Lung (tissue), 17 donors: ENCODE measurements at places on chromosomes 6 and 20. TPM values are rescaled to one million over a fixed set of nuclear protein-coding genes. Genes with fewer than 3 reads are reported as not detected.

The TSPO2 gene
- polyA plus RNA-seq, result 0.07 TPM

The TREM1 gene
- 54.7 TPM for polyA plus RNA-seq

The KCNK16 gene
- not detected for polyA plus RNA-seq

The TDRD6 gene
- 0.03 TPM for polyA plus RNA-seq

The FKBP1C gene
- polyA plus RNA-seq, result 2.5 TPM

The OXT gene
- not detected for polyA plus RNA-seq

The LINC00237 gene
- polyA plus RNA-seq, result 0.03 TPM

The CYP39A1 gene
- 3.6 TPM for polyA plus RNA-seq

GRCh38 chr20:8309634-8310033 is 177.6 kb downstream of the PLCB1 start:
- no peak for DNase-seq

GRCh38 chr6:25136854-25137253 is 142.3 kb upstream of the CARMIL1 start:
- DNase-seq, result no peak

DNA sequence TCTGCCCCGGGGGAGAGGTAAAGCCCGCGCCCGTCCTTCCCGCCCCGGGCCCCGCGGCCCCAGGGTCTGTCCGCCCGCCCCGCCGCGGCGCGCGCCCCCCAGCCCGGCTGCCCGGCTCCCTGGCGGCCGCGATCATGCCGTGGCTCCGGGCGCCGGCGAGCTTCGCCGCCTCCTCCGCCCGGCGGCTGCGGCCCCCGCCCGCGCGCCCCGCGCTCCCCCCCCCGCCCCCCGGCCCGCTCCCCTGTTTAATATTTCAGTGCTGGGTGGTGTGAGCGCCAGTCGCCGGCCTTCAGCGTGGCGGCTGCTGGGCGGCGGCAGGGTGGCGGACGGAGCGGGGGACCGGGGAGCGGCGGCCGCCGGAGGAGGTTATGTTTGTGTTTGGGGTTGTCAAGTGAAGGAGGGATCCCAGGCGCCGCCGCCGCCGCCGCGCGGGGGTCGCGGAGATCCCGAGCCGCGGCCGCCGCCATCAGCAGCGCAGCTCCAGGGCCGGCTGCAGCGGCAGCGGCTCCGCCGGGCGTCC is at the start of gene HIVEP1:
Gene HIVEP1, plus strand, starts transcription at position 275 of the 520 bp plus-strand sequence. CDS start 3,317 bp downstream, outside the sequence.
- DNase-seq, result peak; percentile 69

DNA sequence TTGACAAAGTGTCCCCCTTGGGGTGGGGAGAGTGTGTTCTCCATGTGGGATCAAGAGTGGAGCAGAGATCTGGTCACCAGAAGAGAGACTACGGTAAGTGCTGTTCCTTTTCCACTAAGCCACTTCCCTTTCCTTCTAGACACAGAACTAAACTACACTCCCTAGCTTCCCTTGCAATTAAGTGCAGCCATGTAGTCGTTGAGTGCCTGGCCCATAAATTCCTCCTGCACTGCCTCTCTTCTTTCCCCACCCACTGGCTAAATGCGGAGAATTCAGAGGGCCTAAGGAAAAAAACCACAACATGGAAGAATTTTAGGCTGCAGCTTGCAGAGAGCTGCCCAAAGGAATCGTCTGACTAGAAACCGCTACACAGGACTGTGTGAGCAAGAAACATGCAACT is 1.5 kb downstream of the WDR27 start:
- no peak for DNase-seq

GRCh38 chr6:3359973-3360726 is 96.7 kb downstream of the SLC22A23 start:
- DNase-seq, result no peak

DNA sequence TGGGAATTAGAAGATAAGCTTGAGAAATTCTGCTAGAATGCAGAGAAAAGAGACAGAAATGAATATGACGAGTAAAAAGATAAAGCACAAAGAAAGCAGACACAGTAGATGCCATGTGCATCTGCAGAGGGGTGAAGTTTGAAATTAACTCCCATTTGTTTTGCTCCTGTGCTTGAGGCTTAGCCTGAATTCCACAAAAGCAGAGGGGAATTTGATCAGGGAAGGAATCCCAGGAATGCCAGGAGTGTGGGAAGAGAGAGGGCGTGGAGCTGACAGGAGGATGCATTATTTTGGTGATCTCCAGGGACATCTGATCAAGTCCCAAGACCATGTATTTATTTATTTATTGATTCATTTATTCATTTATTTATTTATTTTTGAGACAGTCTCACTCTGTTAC is 55.6 kb downstream of the SLC22A1 start:
- DNase-seq, result no peak

GRCh38 chr6:122429323-122429722 is 29.9 kb downstream of the HSF2 start:
- DNase-seq, result no peak

DNA sequence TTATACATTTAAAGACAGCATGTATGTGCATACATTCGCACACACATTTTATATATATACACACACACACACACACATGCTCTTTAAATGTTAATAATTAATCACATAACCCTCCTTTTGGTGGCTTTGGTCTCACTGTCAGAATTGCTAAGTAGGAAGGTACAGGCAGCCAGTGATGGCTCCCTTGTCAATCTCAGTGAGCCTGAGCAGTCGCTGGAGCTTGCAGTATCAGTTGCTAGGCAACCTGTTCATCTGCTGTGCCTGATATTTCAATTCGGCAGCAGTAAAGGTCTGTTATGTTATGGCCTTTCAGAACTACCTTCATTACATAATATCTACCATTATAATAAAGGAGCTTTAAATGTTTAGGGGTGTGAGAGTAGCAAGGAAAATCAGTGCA is 374.3 kb downstream of the LMBRD1 start:
- no peak for DNase-seq

- no peak for DNase-seq
These were observed 8.1 kb upstream of the DDR1 start for GRCh38 chr6:30876039-30876730.

- DNase-seq, result peak; percentile 38
These were observed at the start of gene SLC17A9 for GRCh38 chr20:62952373-62952967. SLC17A9 (plus strand) TSS chr20:62952709; CDS start chr20:62952831, 122 bp downstream.

GRCh38 chr6:116118608-116119007 is 7.3 kb downstream of the COL10A1 start:
- no peak for DNase-seq

- peak; percentile 46 for DNase-seq
These were observed 11.7 kb upstream of the MAPK13 start for GRCh38 chr6:36118550-36119107.

DNA sequence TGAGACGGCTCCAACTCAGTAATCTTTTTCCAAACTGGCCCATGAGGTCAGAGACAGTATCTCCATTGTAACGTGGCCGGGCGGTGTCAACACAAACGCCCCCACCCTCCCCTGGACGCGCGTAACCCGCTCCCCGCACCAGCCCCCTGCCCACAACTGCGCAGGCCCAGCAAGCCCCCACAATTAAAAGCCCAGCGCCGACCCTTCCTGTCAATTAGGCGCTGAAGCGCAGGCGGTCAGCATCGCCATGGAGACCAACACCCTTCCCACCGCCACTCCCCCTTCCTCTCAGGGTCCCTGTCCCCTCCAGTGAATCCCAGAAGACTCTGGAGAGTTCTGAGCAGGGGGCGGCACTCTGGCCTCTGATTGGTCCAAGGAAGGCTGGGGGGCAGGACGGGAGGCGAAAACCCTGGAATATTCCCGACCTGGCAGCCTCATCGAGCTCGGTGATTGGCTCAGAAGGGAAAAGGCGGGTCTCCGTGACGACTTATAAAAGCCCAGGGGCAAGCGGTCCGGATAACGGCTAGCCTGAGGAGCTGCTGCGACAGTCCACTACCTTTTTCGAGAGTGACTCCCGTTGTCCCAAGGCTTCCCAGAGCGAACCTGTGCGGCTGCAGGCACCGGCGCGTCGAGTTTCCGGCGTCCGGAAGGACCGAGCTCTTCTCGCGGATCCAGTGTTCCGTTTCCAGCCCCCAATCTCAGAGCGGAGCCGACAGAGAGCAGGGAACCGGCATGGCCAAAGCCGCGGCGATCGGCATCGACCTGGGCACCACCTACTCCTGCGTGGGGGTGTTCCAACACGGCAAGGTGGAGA is at the start of the genes HSPA1A and HSPA1L:
Gene HSPA1A, plus strand, starts transcription at position 519 of the 814 bp plus-strand sequence. Its CDS starts 214 bp downstream, at position 733.
Gene HSPA1L, minus strand, starts transcription at position 259 of the 814 bp plus-strand sequence. CDS start 3,311 bp downstream, outside the sequence.
- DNase-seq, result peak; percentile 99

GRCh38 chr20:12014276-12014675 is 96.6 kb downstream of the BTBD3 start:
- no peak for DNase-seq

DNA sequence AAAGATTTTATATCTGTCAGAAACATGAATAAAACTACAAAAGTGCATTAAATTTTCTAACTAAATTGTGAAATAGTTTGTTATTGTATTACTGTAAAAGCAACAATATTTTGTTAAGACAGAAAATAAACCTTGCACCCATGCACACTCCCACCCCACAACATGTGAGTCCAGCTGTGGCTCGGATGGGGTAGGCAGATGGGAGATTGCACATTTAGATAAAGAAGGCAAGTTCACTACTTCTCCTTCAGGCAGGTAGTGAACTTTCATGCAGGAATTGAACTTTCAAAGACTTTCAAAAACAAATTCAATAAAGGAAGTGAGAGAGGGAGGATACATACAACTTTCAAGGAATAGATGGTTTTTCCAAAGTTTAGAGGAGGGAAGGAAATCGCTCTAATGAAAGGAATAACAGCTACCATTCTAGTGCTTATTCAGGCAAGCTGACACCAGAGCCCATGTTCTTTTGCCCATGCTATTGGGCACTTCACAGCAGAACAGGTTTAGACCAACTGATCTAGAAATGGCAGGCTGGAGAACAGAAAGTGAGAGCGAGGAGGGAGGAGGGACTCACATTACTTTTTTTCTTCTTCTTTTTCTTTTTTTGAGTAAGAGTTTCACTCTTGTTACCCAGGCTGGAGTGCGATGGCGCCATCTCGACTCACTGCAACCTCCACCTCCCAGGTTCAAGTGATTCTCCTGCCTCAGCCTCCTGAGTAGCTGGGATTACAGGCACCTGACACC is 28.5 kb downstream of the SF3B5 start:
- no peak for DNase-seq

DNA sequence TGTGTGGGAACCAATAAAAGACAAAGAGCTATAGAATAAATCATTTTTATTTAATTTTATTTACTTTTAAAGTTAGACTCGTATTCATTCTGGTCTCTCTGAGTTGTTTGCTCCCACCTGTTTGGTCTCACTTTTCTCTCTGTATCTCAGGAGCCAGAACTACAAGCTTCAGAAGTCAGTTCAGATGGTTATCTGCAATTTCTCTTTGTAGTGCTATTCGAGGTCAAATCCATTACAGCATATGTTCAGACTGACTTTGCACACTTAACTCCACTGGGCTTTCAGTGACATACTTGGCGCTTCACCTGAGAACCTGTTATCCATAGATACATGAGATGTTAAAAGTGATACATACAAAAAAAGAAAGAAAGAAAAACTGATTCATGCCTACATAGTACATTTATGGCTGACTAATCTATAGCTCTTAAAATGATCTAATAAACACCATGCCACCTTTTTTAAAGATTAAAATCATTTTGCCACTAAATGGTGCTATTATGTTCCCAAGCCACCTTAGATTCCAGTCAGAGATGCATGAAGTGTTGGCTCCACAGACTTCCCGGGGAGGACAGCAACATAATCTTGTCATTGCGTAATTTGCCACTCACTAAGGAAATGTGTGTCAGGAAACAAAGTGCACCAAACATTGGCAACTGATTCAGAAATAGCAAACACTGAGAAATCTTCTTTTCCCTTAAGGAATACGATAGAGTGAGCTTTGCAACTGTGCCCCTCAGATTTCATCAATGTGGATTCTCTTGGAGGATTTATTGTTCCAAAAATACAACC is 396.7 kb downstream of the HACE1 start:
- peak; percentile 66 for DNase-seq

DNA sequence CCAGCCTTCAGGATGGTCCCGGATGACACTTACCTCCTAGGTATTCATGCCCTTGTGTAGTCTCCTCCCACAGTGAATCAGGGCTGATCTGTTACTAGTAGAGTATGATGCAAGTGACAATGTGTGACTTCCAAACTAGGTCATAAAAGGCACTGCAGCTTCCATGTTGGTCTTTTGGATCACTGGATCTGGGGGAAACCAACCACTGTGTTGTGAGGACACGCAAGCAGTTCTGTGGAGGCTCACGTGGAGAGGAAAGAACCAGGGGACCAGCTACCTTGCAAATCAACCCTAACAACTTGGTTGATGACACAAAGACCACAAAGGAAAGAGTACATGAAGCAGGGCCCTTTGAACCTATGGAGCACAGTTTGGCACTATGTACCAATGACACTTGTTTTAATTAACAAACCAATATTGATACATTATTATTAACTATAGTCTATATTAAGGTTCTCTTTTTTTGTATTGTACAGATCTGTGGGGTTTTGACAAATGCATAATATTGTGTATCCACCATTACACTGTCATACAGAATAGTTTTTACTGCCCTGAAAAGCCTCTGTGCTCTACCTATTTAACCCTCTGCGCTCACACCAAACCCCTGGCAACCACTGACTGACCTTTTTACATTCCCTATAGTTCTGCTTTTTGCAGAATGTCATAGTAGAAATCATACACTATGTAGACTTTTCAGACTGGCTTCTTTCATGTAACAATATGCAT is 16.3 kb upstream of the SDCBP2 start:
- no peak for DNase-seq

- no peak for DNase-seq
These were observed 317.2 kb upstream of the CDYL start for GRCh38 chr6:4459032-4459431.

GRCh38 chr6:109456111-109456583 is 575 bp upstream of the MICAL1 start:
- no peak for DNase-seq
